ENCODE measurements at places on chromosomes 2 and 18.

GRCh38 chr2:200040831-200041230, 85.4 kb downstream of the MAIP1 start:
- peak; percentile 65 for DNase-seq

GRCh38 chr18:79556829-79557585, 122.6 kb upstream of the CTDP1 start:
- DNase-seq: no peak

DNA sequence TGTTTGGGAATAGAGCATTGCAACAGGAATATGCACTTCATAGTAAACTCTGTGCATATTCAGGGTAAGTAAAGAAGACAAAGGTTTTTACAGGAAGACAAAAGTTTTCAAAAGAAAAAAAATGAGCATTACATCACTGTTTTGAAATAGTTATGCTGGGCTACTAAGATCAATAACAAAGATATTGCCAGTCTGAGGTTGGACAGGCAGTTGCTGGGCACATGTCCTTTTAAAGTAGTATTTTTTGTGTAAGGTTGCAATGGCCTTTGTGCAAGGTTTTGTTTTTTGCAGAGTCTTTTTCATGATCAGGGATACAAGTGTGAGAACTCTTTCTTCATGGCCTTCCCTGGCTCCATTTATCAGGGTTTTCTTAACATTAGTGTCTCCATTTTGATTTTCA, 16.2 kb downstream of the IL1B start:
- no peak for DNase-seq

- no peak for DNase-seq
Observed at GRCh38 chr2:24906466-24906865, 13.6 kb downstream of the ADCY3 start.

GRCh38 chr18:80034852-80035406, 695 bp downstream of the RBFA start:
- DNase-seq: no peak

GRCh38 chr2:150882751-150883612, 378.7 kb downstream of the RBM43 start:
- peak; percentile 89 for DNase-seq

DNA sequence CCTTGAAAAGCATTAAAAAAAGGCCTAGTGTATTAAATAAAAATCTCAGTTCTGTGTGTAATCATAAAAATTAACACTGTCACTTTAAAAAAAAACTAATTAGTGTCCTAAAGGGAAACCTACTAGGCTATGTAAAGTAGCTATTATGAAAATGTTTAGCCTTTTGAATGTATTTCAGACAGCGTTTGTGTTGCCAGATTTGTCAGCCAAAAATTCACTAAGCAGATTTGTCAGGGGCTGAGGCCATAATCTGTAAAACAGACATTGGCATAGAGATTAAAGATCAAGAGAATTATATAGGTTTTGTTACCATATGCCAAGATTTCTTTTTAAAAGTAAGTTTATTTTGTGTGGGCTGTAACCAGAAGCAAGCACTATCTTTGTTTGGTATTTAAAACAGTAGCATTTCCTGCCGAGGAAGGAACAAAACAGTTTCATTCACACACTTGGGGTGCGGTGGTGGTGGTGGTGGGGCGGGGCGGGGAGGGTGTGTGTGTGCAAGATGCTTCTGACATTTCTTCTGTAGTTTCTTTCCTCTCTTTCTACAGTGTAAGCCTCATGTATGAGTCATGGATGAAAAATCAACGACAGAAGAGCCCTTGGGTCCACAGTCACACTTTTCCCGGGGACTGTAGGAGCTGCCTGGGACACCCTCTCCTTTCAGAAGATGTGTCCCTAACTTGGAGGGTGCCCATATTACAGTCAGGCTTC, 328.5 kb upstream of the FANCL start:
- peak; percentile 10 for DNase-seq

GRCh38 chr2:70069049-70069448, 18.2 kb upstream of the PCBP1 start:
- peak; percentile 19 for DNase-seq

Data from fibroblast of villous mesenchyme (primary cell).